Activated CD4-positive, alpha-beta T cell treated with anti-CD3 and anti-CD28 coated beads, Interleukin-2, amount 50 U/mL, for 1 hour (primary cell): ENCODE measurements at places on chromosomes 12 and 14.

- no peak for DNase-seq
Measured at GRCh38 chr12:30564394-30564793, 131.3 kb downstream of the IPO8 start.

DNA sequence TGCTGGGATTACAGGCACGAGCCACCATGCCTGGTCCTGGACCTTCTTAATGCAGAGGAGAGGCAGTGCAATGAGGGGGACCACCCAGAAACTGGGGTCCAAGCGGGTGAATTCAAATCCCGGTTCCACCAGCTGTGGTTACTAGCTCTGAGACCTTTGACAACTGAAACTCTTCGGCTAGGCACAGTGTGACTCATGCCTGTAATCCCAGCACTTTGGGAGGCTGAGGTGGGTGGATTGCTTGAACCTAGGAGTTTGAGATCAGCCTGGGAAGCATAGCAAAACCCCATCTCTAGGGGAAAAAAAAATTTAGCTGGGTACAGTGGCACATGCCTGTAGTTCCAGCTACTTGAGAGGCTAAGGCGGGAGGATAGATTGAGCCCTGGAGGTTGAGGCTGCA, 5.0 kb upstream of the CD4 start:
- no peak for DNase-seq

GRCh38 chr14:89178376-89178775, 238.7 kb downstream of the FOXN3 start:
- no peak for DNase-seq

GRCh38 chr12:27802511-27802910, 22.5 kb upstream of the MANSC4 start:
- no peak for DNase-seq

GRCh38 chr12:119725523-119725922, 57.6 kb downstream of the PRKAB1 start:
- DNase-seq, result no peak

- no peak for DNase-seq
Measured at GRCh38 chr12:109663795-109664194, 49.8 kb upstream of the FAM222A start.

GRCh38 chr12:103353913-103354312, 141.9 kb downstream of the C12orf42 start:
- no peak for DNase-seq

GRCh38 chr14:70665448-70666360, 24.0 kb downstream of the TTC9 start:
- DNase-seq, result no peak

GRCh38 chr12:124131659-124132058, 158.6 kb downstream of the ZNF664 start:
- DNase-seq, result no peak

DNA sequence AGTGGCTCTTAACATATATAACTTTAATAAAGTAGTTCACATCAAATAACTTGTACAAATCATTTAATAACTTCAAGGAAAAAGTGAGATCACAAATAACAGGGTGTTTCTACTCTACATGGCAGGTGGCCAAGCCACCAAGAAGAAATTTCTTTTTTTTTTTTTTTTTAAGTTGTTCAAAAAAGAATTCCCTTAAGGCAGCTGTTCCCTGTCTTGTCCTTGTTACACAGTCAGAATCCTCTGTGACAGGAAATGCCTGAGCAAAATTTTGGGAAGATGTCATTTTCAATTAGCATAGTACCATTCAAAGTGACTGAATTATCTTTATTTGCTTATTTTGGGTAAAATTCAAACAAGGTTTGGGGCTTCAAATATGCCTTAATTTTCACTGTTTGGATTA, 79.4 kb downstream of the LIN7A start:
- no peak for DNase-seq

DNA sequence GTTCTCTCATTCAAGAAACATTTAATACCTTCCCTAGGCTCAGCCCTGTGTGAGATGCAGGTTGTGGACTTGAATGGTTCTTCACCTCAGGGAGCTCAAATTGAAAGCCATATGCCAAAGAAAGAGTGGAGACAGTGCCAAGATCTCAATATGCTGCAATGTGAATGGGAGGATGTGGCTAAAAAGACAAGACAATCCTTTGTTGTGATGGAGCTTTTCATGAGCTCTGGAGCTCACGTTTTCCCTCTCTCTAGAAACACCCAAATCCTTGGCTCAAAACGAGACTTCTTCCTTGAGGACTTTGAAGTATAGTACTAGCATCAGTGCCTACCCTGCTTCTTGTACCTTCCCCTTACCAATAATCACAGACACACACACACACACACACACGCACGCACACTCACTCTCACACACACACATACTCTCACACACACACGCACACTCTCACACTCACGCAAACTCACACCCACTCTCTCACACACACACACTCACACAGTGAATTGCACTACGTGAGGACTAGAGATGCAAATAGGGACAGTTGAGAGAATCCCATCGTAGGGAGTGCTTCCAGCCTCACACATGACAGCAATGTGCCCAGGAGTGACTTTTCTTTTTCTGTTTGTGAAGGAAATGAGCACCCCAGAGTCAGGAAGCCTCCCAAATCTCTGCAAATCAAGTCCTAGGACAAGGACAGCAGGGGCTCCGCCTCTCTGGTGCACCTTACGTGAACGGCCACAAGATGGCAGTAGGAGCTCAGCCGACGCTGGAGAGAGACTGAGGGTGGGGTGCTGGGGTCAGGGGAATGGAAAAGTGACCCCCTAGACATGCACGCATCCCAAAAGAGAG, 231.4 kb downstream of the PCNX1 start:
- peak; percentile 61 for DNase-seq

- DNase-seq, result no peak
Measured at GRCh38 chr12:97464385-97465321, 2.0 kb downstream of the RMST start.

DNA sequence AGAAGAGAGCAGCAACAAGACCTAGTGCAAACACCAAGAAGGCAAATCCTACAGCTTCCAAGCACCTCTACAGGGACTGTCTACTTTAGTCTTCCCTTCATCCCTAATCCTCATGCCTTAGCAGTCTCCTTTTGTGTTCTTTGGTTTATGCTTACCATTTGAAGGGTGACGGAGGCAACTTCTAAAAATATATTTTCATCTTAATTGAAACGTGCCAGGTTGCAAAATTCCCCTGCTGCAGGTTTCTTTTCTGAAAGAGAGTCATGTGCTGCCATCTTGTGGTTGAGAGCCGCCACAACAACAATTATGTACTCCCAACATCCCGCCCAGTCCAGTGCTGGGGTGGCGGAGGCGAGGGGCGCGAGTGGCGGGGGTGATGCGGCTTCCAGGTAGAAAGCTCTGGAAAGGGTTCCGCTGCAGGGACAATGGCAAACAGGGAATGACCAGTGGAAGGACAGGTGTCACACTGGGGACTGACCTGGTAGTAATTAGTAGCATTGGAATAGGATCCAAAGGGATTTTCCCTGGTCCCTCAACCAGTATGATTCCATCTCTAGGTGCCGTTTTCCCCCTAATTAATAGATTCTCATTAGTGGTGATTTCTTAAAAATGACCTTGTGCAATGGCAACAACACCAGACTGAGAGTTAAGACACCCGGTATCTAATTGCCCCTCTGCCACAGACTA, 80.3 kb upstream of the GNG2 start:
- DNase-seq, result peak; percentile 70

DNA sequence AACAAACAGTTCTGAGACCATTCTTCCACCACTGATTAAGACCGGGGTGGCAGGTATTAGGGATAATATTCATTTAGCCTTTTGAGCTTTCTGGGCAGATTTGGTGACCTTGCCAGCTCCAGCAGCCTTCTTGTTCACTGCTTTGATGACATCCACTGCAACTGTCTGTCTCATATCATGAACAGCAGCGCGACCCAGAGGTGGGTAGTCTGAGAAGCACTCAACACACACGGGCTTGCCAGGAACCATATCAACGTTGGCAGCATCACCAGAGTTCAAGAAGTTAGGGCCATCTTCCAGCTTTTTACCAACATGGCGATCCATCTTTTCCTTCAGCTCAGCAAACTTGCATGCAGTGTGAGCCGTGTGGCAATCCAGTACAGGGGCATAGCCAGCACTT, 16.9 kb downstream of the AEBP2 start:
- no peak for DNase-seq

DNA sequence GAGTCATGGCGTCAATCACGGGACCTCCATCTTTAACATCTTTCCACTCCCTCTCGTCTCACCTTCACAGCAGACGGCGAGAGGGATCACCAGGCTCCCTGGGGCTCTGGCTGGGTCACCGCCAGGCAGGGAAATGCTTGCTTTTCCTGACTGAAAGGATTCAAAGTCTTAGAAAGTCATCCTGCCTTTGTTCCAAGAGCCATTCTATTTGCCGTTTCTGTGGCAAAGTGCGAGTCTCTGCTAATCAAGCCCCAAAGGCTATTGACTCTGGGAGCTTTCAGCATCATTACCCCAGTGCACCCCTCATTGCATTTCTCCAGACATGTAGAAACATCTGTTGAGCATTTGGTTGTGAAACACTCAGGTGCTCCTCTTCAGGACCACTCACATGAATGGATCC, 69.6 kb downstream of the GSC start:
- DNase-seq, result no peak

DNA sequence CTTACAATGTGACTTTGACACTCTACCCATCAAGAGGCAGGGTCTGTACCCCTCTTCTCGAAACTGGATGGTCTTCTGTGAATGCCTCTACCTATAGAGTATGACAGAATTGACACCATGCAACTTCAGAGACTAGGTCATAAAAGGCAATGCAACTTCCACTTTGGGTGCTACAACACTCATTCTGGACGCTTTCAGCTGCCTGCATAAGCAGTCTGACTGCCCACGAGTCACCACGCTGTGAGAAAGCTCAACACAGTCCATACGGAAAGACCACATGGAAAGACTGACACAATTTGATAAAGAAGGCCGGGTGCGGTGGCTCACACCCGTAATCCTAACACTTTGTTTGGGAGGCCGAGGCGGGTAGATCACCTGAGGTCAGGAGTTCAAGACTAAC, 14.9 kb downstream of the SLC7A7 start:
- DNase-seq, result no peak

- DNase-seq, result no peak
Measured at GRCh38 chr14:84042992-84043391, 1487.0 kb upstream of the FLRT2 start.

GRCh38 chr14:90799420-90799819, 16.8 kb downstream of the TTC7B start:
- DNase-seq, result no peak

GRCh38 chr12:119758722-119759121, 90.8 kb downstream of the PRKAB1 start:
- no peak for DNase-seq

DNA sequence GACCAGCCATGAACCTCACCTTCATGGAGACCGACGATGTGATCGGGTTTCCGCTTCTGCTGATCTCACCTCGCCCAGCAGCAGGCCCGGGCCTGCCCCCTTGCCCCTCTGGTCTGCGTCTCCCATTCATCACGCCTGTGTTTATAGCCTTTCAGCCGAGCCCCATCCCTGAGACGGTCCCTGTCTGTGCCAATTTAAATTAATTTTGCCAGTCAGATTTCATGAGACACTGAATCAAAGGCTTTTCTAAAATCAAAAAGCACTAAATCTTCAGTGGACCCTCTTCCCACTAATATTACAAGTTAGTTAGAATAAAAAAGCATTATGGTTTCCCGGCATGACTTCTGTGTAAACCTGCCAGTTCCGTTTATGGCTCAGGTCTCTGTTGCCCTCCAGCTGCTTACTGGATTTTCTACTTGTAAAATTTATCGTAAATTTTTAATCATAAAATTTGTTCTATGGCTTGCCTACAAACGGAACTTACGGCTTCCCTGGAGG, 155.9 kb downstream of the ESRRB start:
- DNase-seq, result no peak

GRCh38 chr12:72271451-72272090, 599 bp upstream of the TRHDE start:
- DNase-seq, result no peak

DNA sequence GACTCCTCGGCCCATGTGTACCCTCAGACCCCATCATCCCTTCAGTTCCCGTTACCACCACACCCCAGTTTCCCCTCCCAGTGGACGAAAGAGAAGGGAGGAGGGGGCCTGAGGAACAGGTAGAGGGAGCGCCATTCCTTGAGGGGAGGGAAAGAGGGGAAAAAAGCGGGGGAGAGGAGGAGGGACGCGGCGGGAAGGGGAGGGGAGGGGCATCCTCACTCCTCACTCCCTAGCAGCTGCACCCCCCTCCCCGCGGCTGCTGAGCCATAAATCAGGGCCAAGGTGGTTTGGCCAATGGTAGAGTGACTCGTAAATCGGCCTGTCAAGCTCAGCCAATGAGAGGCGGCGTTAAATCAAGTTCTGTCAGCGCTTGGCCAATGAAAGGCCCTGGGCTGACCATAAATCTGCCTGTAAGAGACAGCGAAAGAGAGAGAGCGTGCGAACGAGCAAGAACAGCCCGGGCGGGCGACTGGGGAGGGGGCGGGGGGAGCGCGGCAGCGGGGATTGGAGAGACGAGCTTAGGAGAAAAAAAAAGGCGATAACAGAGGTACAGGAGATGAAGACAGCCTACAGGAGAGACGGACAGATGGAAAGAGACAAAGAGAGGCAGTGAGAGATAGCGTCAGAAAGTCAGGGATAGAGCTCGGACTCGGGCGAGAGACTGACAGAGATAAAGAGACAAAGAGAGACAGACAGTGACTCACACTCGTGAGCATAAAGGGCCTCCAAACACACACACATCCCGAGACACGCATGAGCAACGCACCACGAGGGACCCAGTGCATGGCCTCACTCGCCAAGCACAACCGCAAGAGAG, 5.1 kb downstream of the GPR84 start:
- DNase-seq, result peak; percentile 90

DNA sequence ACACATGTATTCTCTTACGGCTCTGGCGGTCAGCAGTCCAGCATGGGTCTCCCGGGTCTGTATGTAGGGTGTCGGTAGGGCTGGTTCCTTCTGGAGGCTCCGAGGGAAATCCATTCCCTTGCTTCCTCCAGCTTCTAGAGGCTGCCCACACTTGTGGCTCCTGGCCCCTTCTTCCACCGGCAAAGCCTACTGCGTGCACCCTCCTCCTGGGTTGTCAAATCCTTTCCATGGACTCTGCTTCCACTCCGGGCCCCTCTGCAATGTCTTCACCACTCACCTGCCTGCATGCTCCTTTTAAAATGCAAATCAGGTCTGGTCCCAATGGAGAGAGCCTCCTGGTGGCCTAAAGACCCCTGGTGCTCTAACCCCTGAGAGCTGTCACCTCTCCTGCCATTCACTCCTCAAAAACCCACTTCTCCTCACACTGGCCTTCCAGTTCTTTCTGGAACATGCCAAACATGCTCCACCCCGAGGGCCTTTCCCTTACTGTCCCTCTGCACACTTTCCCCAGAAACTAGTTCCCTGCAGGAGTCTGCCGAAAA, 108.5 kb downstream of the DICER1 start:
- no peak for DNase-seq

- peak; percentile 9 for DNase-seq
Measured at GRCh38 chr14:92121207-92121669, 268 bp downstream of the NDUFB1 start.
